Naive B cell (primary cell): ENCODE measurements at places on chromosomes 5 and 9.

- no peak for DNase-seq
Observed at GRCh38 chr5:122415030-122415800, 103.2 kb downstream of the SNCAIP start.

- no peak for DNase-seq
Observed at GRCh38 chr5:958701-959571, 49.7 kb upstream of the NKD2 start.

DNA sequence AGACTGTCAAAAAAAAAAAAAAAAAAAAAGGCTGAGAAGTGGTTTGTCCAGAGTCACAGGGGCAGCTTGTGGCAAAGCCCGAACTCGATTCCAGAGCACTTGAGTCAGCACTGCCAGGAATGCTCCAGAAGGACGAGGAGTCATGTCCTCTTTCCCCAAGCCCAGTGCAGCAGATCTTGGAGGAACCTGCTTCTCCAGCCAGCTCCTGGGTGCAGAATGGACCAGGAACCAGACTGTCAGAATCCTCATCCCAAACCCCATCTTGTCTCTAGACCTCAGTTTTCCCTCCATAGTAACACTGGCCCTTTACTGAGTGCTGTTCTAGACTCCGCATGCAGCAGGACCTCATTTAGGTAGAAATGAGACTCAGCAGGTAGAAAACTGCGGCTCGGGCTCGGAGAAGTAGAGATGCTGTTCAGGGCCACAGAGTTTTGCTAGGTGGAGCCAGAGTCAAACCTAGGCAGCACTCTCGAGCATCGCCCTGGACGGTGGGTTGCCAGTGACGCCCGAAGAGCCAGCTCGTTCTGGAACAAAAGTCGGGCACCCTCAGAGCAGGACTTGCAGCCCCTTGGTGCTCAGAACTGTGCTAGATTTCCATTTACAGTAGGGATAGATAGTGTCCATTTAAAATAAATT, 15.4 kb downstream of the CD74 start:
- DNase-seq, result peak; percentile 65

GRCh38 chr5:126543009-126543408, 52.0 kb downstream of the ALDH7A1 start:
- no peak for DNase-seq

DNA sequence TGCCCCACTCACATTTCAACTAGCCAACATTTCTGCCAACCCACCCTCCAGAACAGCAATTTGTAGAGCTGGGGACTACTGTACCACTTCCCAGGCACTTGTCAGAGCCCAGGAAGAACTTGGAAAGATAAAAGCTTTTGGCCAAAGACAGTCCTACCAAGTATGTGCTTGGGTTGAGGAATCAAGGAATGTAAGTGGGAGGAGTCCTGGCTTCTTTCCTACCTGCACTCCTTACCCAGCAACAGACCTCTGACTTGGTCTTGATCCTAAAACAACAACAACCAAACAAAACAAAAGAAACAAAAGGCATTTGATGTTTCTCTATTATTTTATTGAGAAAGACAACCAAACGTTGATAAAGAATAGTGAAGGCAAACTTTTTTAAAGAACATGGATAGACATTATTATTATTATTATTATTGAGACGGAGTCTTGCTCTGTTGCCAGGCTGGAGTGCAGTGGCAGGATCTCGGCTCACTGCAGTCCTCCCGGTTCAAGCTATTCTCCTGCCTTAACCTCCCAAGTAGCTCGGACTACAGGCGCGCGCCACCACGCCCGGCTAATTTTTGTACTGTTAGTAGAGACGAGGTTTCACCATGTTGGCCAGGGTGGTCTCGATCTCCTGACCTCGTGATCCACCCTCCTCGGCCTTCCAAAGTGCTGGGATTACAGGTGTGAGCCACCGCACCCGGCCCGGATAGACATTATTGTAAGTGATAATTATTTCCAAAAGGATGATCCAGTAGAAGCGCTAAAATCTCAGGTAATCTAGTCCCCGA, 33.5 kb downstream of the ANXA2R start:
- no peak for DNase-seq

DNA sequence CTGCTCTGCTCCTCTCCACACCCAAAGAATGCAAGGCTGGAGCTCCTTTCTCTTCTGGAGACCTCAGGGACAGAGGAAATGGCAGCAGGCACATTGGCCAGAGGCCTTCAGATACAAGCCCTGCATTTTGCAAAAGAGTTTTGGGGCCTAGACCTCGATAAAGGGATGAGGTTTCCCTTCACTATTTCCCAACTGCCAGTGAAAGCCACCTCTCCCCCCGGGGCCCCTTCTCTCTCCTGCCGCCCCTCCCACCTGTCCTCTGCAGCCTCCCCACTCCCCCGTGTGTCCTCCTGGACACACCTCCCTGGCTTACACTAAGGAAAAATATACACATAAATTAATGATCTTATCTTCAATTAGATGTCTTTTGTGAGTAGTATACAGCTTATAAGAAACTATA, 21.3 kb upstream of the LMNB1 start:
- DNase-seq, result no peak

- DNase-seq, result no peak
Observed at GRCh38 chr5:33422191-33422590, 18.6 kb upstream of the TARS1 start.

- DNase-seq, result no peak
Observed at GRCh38 chr9:134858051-134858841, 22.4 kb upstream of the FCN2 start.

GRCh38 chr9:102521097-102521755, 473.9 kb upstream of the CYLC2 start:
- no peak for DNase-seq

DNA sequence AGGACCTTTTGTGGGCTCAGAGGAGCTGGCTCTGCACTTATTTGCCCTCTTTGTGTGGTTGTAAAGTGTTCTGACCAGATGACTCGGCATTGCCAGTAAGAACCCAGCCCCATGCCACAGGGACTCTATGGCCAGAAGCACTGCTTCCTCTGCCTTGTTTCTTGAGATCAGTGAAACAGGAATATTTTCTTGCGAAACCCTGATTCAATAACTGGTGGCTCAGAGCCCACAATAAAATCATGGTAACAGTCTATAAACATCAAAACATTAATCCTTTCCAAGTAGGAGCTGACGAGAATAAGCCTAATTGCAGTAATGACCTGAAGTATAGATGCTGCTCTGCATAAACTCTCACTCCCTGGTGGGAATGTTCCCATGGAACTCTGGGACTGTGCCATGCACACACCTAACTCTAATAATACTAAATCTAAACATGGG, 344.3 kb downstream of the ZNF608 start:
- no peak for DNase-seq

DNA sequence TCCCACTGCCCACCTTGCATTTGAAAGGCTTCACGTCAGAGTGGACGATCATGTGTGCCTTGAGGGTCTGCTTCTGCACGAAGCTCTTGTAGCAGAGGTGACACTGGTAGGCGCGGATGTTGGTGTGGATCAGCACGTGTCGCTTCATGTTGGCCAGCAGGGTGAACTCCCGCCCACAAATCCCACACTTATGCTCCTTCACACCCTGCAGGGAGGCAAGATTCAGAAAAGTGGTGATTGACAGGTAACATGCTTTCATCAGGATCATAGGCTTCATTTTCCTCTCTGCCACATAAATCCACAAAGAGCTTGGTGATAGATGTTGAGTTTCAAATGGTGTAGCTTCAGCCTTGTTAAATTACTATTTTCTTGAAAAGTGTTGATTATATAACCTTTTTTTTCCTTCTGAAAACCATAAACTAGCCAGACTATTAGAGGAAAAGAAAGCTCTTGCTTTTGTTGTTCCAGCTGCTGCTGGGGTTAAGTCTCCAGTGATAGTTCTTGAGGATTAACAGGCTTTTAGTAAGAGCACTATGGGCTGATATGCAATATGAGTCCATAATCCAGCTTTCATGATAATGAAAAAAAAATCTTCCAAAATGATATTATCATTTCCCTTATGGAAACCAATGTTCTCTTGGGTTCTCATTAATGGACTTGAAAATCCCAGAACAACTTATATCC, 50.7 kb downstream of the ZNF366 start:
- no peak for DNase-seq

GRCh38 chr9:15475923-15476536, 34.7 kb downstream of the PSIP1 start:
- no peak for DNase-seq

GRCh38 chr5:173633304-173633703, 16.9 kb upstream of the BOD1 start:
- no peak for DNase-seq

DNA sequence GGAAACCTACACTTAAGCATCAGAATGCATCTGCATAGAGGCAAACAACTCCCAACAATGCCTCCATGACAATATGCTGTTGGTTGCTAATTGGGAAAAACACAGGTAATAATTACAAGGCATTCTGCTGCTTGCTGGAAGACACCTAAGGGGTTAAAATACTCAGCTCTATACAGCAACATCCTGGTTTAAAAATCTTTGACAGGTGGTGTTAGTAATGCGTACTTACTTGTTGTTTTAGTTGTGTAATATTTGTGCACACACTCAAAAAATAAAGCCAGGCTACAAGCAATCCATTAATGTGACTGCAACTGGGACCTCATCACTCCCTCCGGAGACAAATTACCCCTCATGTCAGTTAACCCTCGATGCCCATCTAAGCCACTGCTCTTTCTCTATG, 126.3 kb upstream of the ELL2 start:
- no peak for DNase-seq

- no peak for DNase-seq
Observed at GRCh38 chr5:131538177-131538593, 96.8 kb downstream of the RAPGEF6 start.

- DNase-seq, result no peak
Observed at GRCh38 chr5:155316070-155316714, 302.6 kb downstream of the KIF4B start.

GRCh38 chr9:136690104-136690805, 3.0 kb upstream of the AGPAT2 start:
- DNase-seq, result no peak

DNA sequence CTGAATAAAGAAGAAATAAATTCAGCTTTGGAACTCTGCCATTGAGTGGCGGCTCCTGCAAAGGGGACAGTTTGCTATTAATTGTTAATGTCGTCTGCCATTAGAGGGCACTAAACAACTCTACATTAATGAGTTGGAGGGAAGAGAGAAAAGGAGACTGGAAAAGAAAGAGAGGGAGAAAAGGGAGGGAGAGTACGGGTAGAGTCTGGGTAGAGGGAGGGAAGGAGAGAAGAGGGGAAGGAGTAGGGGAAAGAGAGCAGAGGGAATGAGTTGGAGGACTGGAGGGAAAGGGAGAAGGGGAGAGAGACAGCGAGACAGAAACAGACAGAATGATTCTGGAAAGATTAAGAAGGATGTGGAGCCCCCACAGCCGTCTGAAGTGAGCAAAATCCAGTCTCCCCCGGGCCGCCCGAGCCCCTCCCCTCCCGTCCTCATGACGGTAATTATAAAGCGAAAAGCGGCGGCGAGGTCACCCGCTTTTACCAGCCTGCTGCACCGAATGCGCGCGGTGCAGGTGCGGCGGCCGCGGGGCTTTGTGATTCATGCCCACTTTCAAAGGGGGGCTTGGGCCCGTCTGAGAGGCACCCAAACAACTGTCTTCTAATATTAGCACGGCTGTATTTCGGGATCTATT, 1.9 kb upstream of the FST start:
- DNase-seq, result peak; percentile 31

- DNase-seq, result no peak
Observed at GRCh38 chr9:20732118-20732517, 48.1 kb downstream of the FOCAD start.

- DNase-seq, result no peak
Observed at GRCh38 chr9:36871606-36872005, 162.5 kb downstream of the PAX5 start.

DNA sequence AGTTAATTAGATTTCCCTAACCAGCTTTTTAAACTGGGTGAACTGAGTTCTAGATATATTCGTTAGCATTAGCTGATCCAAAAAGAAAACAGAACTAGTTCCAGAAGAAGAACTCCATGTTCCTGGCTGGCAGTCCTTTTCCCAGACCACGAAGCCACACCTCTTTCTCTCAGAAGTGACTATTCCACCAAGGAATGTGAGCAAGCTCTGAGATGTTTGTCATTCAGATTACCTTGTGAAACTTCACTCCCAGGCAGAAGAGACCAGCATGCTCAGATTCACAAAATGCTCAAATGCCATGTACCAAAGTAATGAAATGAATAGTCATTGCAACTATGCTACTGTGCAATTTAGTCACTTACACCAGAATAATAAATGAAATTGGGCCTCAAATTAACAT, 4.4 kb upstream of the SSBP2 start:
- no peak for DNase-seq

- no peak for DNase-seq
Observed at GRCh38 chr9:89802781-89803355, 198.1 kb downstream of the GADD45G start.

DNA sequence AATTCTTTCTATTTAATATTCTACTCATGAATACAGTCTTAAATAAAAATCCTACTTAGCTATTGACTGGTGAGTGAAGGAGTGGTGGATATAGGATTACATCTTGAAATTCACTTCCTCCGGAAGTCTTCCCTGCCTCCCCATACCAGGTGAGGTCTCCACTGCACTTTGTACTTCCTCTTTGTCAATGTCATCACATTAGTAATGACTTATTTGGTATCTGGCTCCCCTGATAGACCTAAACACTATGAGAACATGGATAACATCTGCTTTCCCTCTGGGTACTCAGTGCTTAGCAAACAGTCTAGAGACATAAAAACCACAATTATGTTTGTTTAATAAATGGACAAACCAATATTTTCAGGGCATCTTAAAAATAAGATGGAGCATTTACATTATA, 532.1 kb downstream of the PDE4D start:
- DNase-seq, result no peak

DNA sequence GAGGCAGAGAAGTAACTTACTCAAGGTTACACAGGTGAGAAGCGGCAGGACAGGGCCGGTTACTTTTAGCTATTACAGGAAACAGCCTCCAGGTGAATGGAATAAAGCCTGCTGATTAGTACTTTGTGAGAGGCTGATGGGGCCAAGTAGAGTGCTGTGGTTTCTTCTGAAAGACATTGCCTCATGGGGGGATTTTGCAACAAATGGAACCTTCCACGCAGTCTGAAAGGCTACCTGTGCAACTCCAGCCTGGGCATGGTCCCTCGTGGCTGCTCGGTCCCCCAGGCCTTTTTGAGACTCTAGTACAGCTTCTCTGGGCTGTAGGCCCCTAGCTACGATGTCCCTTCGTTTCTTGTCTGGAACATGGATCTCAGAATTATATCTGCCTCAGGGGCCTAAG, 2.0 kb downstream of the TMEM268 start:
- DNase-seq, result no peak

- DNase-seq, result no peak
Observed at GRCh38 chr5:33232731-33233505, 207.8 kb upstream of the TARS1 start.

DNA sequence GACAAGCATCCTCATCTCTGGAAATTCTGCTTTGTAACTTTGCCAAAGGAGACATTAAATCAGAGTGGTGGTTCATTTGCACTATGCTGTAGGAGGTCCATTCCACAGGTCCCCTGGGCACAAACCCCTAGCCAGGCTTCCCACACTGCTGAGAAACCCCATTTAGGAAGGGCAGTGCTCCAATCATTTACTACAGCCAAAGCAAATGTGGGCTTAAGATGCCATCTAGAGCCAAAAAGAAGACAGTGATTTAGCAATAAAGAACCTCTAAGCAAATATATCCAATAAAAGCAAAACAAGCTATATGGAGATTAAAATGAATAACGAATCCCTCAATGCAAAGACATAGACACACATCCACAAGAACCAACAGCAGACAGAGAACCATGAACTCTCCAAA, 129.0 kb upstream of the ALDH1B1 start:
- DNase-seq, result no peak
